Epithelial cell of proximal tubule (primary cell): ENCODE measurements at places on chromosomes 5 and 9.

DNA sequence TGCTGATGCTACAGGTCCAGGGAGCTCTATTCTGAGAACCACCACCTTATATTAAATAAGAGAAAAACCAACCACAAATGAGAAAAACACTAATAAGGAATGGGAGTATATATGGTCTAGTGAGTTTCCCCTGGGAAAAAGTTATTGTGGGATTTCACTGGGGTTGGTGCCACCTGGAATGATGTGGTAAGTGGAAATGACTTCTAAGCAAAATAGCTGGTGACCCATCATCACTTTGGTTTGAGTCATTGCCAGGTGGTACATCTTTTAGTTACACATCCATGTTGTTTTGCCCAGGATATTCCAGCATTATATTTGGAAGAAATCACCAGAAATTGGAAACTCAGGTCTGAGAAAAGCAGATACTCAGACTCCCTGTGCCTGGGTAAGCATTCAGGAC, 437.3 kb downstream of the DTWD2 start:
- DNase-seq = no peak

DNA sequence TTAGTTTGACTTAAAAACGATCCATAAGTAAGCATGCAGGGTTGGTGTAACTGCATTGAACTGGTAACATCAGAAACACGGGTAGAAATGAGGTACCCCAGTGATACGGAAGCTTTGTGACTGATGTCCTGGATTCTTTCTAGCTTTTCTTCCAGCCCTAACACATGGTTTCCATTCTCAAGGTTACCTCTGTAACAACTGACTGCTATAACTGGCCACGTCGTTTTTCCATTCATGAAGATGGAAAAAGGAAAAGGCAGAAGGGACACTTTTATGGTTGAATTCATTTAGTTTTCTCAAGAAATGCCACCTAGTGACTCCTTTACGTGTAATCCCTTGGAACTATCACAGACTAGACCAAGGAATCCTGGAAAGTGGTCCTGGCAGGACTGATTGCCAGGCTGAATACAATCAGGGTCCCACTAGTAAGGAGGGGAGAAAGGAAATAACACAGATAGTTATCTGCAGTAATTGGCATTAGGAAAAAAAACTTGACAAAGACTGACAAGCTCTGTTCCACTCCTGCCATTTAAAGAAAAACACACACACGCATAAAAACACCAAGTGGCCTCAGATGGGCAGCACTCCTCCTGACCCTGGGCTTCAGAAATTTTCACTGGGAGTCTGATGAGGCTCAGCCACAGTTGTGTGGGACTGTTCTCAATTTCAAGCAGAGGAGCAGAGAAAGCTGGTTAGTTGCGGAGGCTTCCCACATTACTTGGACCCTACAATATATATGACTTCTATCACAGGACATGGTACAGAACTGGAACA, 77.5 kb upstream of the ZNF169 start:
- no peak for DNase-seq

DNA sequence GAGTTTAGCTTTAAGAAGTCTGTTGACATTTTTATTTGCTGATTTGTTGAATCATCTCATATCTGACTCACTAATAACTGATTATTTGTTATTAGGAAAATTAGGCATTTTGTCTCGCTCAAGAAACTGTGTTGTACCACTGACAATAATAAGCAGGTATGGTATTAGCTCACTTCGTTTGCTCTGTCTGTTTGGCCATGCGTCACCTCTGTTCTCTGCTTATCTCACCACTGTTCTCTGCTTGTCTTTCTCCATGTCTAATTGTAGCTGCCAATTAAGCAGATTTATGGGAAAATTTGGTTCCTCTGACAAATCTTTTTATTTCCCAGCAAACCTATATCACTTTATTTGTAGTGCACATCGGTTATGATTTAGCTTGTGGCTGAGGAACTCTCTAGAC, 138.9 kb downstream of the WDR41 start:
- DNase-seq = no peak

DNA sequence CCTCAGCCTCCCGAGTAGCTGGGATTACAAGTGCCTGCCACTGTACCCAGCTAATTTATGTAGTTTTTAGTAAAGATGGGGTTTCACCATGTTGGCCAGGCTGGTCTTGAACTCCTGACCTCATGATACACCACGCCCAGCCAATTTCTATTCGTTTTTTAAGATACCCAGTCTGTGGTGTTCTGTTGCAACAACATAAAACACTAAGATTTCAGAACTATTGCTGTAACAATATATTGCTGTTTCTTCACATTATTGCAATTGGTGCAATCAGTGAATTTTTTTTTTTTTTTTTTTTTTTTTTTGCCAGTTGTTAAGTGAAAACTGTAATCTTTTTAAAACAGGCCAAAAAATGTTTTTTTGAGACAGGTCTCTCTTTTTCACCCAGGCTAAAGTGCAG, 9.9 kb downstream of the SRP19 start:
- no peak for DNase-seq

DNA sequence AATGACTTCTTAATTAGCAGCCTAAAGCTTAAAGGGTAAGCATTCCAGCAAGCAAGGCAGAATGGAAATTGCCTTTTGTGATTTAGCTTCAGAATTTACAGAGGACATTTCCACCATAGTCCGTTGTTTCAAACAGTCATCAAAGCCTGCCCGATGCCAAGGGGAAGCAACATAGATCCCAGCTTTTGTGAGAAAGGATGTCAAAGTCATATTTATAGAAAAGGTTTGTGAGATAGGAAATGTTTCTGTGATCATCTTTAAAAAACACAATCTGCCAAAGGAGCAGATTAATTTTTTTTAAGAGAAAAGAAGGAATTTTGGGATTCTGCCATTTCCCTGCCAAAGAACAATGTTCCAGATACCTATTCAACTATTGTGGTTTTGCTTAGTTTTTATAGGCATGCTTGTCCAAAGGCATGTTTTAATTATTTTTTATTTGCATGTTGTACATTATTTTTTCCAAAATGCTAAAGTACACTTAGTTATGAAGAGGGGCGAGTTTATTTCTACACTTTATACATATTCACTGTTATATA, 346.9 kb downstream of the ZNF608 start:
- DNase-seq = no peak

- no peak for DNase-seq
Observed at GRCh38 chr9:110088099-110088498, 119.9 kb downstream of the C9orf152 start.

GRCh38 chr5:125153231-125153630, 406.8 kb upstream of the ZNF608 start:
- DNase-seq = no peak

- DNase-seq = peak; percentile 18
Observed at GRCh38 chr5:174501461-174502069, 222.8 kb upstream of the MSX2 start.

- DNase-seq = no peak
Observed at GRCh38 chr9:121893786-121894185, 199.3 kb downstream of the TTLL11 start.

DNA sequence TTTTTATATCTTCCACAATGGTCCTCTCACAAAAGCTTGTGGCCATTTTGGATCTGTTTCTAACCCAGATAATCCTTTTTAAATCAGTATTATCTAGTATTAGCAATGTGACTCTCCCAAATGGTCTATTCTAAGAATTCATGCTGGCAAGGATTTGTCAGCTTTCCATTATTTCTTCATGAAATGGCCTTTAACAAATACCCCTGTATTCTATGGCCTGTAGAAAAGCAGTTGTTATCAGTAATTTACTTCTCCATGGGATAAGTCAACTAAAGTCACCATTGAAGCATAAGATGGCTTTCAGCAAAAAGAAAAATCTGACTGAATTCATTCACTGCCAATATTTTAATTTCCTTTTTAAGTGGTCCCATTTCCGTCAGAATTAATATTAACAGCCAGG, 346.4 kb upstream of the FAM174A start:
- DNase-seq = no peak

DNA sequence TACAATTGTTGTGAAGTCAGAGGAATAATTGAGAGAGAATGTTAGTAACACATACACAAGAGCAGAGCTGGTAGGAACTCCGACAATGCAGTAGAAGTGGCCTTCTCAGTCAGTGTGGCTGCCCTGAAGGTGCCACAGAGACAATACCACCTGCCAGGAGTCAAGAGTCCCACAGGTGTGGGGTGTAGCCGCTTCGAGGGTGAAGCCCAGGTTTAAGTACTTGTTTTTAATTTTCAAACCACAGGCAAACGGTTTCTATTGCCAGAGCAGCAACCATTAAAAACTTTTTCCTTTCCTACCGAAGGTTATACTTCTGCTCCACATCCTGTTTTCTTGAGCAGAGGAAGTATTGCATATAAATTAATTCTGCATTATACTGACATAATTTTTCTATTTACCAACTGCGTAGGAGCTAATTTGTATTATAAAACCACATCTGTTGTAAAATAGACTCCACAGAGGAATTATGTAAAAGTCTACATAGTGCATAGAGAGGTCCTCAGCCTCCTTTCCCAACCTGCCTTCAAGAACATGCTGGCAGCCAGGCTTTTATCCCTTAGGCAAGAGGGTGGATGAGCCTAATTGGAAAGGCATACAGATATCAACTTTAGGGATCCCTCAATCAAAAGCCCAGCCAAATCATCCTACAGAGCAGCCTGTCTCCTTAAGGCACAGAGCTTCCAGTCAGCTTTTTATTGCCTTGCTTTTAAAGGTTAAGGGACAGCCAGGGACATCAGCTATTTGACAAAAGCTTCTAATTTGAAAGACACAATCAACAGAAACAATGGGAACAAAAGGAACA, 12.9 kb upstream of the ACTBL2 start:
- DNase-seq = no peak

DNA sequence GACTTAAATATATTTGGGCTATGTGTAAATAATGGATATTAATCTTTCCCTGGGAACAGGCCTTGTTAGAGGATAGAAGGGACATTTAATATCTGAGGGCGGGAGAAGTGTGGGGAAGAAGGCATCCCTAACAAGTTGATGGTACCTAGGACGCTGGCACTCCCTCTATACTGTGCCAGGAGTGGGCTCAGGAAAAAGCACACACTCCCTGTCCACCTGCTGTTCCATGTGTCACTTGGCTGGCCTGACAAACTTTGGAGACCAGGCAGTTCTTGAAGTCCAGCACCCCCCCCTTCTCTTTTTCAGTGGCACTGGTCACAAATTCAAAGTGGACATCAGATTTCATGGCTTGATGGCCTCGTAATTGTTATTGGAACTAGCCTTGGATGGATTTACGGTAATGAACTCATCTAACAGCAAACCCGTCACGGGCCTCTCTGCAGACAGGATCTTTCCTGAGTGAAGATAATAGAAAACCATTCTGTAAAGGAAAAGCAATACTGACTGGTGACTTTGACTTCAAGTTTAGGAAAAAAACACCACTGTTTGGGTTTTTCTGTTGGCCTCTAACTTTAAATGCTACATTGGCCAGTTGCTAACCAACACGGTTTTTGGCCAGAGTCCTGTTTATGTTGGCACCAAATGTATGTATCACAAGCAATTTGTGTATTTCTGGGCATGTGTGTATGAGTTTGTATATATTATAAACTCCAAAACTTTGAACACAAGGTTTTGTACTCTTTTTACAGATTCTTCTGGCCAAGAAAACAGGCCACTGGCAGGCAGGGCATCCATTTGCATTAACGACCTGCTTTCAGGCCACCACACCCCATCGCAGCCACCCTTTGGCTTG, 552.6 kb downstream of the CCDC171 start:
- DNase-seq = no peak

GRCh38 chr9:3708751-3709150, 182.9 kb upstream of the RFX3 start:
- DNase-seq = peak; percentile 86

DNA sequence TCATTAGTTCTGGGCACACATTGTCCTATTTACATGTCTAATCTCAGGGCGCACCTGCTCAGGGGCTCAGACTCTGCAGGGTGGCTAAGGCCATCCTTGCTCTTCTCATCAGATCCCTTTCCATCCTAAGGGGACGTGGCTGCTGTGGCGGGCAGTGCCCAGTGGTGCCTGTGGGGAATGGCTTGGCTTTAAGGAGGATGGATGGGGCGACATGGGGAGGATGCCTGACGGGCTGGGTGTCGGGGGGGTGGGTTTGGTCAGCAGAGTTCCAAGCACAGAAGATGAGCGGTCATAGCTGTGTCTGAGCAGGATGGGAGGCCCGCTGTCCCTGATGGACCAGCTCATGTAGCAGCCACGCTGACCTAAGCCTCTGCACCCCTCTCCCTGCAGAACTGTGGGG, 40.9 kb upstream of the SUSD3 start:
- DNase-seq = no peak

- no peak for DNase-seq
Observed at GRCh38 chr5:133457439-133458355, 154.6 kb downstream of the FSTL4 start.

DNA sequence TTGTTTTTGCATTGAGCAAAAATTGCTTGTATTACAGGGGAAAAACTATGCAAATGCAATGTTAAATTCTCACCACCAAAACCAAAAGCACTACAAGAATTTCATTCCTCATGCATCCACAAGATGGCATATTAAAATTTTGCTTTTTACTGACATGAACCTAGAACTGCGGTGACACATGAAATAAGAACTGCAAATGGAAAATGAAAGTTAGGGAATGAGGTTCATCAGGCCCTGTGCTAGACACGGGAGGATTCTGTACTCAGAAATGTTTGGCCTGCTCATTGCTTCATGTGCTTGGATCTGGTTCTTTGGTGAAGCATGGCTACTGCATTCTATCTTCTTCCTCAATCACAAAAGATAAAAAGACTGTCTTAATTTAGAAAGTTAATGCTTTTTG, 9.1 kb upstream of the RFK start:
- peak; percentile 31 for DNase-seq

- DNase-seq = no peak
Observed at GRCh38 chr9:76855015-76855414, 50.9 kb downstream of the PRUNE2 start.

- no peak for DNase-seq
Observed at GRCh38 chr5:2335733-2336515, 415.6 kb downstream of the IRX2 start.

- no peak for DNase-seq
Observed at GRCh38 chr5:120769312-120769872, 305.3 kb downstream of the PRR16 start.

DNA sequence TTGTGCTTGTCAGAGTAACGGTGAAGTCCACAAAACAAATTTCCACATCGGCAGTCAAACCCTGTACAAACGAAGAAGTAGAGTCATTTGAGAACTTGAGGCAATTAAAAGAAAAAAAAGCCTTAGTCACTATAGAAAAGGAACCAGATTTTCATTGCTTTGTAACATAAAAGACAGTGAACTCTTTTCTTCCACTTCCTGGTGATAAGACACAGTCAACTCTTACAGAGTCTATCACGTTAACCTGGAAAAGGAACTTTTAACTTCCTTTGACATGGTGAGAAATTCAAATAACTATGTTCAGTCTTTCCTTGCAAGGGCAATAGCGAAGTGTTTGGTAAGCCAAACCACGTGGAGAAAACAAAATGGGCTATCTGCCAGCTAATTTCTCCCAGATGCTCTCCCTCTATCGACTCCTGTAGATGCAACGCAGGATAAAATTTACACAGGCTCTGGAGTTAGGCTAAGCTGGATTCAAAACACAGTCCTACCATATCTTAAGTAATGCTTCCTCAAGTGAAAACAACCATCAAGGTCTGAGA, 8.9 kb downstream of the ZFAND5 start:
- DNase-seq = no peak

DNA sequence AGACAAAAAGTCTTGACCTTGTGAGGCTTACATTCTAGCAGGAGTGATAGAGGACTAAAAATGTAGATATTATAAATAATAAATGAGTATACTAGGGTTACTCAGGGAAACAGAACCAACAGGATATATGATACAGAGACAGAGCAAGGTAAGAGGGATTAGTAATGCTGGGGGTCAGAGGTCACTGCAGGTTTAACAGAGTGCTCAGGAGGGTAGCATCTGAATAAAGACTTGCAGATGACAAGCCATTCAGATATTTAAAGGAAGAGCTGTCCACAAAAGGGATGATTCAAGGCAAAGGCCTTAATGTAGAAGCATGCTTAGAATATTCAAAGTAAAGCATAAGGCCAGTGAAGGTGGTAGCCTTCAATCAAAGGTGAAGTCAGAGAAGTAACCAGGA, 65.6 kb upstream of the SEMA6A start:
- DNase-seq = no peak
